ENCODE measurements at places on chromosomes 5 and 9.
A peak's percentile ranks its signal among the peaks of the same experiment; 100 is the strongest.

DNA sequence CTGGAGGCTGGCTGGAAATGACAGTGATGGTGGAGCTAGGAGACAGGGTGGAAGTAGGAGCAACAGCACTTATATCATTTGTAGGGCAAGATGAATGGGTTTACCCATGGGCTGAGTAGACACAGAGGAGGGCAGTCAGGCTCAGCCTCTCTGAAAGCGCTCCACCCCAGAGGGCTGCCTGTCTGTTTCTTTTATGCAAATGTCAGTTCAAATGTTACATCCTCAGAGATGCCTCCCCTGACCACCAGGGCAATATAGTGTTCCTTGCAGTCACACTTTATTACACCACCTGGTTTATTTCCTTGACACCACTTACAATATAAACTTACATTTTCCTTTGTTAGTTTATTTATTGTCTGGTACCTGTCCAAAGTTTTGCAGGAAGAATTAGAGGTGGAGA is 159.5 kb upstream of the IL12B start:
- no peak for DNase-seq

DNA sequence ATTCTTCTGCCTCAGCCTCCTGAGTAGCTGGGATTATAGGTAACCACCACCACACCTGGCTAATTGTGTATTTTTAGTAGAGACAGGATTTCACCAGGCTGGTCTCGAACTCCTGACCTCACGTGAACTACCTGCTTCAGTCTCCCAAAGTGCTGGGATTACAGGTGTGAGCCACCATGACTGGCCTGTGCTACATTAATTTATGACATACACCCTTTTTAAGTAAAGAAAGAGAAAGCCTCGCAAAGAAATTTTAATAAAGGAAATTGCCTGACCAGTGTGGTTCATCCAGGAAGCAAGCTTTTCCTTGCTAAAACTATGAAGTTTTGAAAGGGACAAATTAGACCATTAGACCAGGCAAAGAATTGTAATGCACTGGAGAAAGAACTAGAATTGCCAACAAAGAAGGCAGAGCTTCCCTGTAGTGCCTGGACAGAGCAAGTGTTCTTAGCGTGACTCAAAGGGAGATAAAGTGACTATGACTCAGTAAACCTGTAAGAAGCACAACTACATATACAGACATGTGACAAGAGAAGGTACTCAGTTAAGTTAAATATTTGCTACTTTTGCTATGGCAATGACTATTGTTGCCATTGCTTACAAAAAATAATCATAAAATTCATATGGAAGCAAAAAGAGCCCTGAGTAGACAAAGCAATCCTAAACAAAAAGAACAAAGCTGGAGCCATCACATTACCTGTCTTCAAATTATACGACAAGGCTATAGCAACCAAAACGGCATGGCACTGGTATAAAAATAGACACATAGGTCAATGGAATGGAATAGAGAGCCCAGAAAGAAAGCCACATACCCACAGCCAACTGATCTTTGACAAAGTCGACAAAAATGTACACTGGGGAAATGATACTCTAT is 54.6 kb downstream of the FYB1 start:
- no peak for DNase-seq

DNA sequence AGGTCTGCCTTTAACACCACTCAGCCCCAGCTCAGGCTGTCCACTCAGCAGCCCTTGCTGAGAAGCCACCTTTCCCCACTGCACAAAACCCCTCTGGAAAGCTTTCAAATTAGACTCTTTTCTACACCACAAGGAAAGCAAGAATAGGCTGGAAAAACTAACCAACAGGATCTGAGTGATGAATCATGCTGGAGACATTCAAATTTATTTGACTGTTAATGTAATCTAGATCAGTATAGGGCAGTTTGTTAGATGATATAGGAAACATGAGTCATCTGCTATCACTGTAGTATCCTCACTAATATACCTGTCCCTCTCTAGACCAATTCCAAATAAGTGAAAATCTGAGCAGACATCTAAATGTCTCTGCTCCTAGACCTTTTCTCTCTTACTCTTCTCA is 127.8 kb upstream of the PAM start:
- DNase-seq: no peak

GRCh38 chr9:89945133-89945532 is 340.3 kb downstream of the GADD45G start:
- DNase-seq: peak; percentile 25

- DNase-seq: no peak
Measured at GRCh38 chr5:99076723-99077640, 148.2 kb upstream of the CHD1 start.

DNA sequence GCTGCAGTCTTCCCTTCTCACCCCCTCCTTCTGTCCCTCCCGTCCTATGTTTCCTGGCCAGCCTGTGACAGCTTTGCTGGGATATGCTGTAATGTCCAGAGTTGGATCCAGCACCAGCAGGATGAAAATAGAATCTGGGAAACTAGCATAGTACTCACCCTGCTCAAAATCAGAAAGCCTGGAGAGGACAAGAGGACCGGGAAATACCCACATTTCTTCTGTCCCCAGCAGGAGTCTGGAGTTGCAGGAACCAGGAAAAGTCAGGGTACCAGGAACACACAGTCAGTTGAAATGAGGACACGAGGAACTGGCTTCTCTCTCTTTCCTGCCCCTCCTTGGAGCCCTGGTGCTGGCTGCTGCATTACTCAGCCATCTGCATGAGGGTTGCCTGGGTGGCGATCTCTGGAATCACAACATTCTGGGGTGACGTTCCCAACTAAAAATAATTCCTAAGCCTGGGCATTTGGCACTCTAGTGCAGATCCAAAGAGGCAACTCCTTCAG is 59.6 kb upstream of the NFIL3 start:
- DNase-seq: no peak

DNA sequence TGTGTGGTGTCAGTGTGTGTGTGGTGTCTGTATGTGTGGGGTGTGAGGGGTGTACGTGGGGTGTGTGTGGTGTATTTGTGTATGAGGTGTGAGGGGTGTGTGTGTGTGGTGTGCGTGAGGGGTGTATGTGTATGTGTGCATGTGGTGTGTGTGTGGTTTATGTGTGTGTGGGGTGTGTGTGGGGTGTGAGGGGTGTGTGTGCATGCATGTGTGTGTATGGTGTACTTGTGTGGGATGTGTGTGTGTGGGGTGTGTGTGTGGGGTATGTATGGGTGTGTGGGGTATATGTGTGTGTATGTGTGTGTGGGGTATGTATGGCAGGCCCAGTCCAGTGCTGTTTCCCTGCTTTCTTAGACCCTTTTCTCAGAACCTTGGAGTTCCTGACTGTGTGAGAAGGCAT is 83.3 kb downstream of the PTTG1 start:
- DNase-seq: no peak

DNA sequence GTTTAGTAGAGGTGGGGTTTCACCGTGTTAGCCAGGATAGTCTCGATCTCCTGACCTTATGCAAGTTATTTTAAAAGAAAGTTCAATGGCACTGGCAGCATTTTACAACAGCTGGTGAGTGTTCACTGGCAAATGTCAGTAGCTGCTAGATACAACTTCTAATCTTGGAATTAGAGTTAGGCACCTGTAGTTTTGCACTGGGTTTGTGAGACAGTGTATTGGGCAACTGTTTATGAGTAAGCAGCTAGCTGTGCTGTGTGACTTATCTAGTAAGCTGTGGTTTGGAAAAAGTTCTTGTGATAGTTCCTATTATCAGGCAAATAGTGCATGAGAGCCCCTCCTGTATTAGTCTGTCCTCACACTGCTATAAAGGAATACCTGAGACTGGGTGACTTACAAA is 61.5 kb downstream of the UBE2QL1 start:
- no peak for DNase-seq

DNA sequence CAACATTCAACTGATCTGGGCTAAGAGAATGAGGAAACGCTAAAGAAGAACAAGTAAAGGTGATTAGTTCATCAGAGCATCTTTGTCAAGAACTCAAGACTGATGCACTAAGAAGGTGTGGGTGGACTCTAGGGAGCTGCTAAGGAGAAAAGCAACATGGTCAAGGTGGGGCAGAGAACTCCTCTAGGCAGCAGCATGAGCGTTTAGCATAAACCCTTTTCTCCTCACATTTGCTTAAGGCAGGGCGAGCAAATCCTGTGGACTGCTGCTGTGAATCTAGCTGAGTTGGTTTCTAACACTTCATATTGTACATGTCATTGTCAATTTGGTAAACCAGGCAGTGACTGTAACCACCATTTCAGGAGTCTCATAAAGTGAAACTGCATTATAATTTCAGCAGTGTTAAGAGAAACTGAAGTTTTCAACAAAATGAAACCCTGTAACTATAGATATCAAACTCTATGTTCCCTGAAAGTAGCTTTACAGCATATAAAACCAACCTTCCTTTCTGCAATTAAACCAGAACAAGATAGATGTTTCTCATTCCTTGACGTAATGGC is 45.9 kb upstream of the MAN2A1 start:
- no peak for DNase-seq

DNA sequence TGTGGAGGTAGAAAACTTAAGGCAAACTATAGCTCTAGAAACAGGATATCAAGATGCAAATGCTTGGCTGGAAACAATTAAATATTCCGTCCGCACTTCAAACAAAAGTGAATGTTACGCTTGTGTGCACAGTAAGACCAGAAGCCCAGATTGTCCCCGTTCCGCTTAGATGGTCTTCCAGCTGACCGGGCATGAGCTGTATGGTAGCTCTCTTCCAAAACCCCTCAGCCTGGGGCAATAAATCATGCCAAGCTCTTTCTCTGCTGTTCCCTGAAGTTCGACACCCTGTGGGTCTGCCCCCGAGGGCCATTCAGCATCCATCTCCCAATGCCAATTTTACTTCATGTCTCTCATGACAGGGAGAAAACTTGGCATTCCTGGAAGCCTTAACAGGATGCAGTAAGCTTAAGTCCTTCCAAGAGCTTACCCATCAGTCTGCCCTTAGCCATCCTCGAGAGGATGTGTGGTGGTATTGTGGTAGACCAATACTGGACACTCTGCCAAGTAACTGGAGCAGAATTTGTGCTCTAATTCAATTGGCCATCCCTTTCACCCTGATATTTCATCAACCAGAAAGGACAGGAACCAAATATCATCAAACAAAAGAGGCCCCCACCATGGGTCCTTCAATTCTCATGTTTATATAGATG is 70.7 kb upstream of the RANBP6 start:
- no peak for DNase-seq

DNA sequence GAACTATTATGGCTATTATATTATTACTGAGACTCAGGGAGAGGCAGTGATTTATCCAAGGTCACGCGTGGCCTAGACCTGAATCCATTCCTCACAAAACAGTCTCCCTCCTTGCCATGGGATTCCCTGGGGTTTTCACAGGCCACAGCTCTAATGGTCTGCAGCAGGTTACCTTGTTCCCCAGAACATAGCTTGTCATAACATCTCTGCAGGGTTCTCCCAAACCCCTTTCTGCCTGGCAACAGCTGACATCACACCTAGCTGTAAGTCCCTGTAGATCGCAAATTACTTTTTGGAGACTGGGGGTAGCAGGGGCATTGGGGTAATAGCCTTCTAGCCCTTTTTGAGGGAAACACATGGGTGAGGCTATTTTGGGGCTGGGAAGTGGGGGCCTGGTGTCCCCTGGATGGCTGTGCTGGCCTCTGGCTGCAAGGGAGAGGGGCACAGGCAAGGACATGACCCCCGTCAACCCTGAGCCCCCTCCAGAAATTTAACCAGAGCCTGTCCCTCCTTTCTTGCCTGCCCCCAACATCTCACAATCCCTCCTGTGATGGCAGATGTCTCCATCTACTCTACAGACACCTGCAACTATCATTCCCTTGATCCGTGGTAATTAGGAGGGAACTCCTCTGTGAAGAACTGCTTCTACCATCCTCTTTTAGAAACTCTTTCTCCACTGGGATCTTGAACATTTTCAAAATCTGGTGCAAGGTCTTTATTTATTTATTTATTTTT is 1.3 kb downstream of the CD74 start:
- DNase-seq: no peak

- DNase-seq: no peak
Measured at GRCh38 chr9:83572524-83572923, 34.3 kb upstream of the FRMD3 start.

DNA sequence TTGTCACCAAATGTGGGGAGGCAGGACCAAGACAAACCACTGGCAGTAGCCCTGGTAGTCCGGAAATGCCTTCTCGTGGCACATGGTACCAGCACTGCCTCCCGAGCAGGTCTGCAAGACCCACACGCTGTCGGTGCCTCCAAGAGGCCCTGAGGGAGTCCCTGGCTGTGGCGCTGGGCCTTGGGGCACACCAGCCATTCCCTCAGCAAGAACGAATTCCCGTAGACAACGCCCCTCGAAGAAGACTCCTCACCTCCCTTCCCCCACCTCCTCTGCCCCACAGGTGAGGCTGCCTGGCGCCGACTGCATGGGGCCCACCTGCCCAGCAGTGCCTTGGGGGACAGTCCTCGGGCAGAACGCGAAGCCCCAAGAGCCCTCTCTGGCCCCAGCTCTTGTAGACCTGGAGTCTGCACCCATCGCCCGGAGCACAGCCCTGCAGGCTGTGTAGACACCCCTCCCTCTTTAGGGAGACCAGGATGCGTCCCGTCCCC is 56.0 kb downstream of the EXD3 start:
- no peak for DNase-seq

DNA sequence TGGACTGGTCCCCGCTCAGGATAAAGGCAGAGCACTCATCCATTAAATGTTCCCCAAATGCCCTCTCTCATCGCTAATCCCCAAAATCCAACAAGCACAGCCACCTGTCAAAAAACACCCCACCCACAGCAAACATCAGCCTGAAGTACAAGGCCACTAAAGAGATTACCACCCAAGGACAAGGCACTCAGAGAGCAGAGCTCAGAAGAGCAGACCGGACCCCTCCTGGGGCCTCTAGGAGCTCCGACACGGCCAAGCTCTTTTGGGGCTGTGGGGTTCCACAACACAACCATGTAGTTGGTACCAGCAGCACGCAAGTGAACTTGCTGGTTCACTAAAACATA is 9.8 kb downstream of the VDAC1 start:
- no peak for DNase-seq

DNA sequence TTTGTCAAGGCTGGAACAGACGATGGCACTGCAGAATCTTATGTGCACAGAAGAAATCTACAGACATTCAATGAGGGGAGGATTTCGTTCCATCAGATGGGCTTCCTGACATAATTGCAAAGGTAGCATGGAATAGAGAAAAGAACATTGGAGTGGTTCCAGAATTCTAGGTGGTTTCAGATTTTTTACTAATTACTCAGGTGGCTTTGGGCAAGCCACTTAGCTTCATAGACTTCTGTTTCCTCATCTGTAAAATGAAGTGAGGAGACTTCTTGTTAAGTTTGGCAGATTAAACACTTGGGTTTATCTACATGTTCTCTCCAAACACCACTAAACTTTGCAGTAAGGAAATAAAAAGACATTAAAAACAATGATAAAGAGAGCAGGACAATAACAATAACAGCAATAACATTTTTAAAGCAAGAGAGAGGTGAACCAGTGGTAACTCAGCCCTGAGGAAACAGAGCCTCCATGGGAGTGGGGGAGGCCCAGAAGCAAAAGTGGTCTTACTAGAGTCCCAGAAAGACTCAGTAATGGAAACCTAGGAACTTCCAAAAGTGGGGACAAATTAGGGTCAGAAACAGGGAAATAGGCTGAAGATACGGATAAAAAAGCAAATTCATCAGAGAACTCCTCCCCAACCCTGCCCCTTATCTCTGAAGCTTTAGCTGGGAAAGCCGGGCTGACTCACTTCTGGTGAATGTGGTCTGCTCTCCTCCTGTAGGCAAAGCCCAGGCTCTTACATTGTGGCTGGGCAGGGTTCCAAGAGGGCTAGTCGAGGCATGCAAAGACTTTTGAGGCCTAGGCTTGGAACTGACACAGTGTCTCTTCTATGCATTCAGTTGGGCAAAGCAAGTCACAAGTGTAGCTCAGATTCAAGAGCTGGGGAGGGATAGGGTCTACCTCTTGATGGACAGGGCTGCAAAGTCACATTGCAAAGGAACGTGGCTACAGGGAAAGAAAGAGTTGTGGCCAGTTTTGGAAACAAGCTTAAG is 11.8 kb upstream of the ACTBL2 start:
- DNase-seq: peak; percentile 9
